ENCODE measurements at places on chromosomes 7 and 10.

DNA sequence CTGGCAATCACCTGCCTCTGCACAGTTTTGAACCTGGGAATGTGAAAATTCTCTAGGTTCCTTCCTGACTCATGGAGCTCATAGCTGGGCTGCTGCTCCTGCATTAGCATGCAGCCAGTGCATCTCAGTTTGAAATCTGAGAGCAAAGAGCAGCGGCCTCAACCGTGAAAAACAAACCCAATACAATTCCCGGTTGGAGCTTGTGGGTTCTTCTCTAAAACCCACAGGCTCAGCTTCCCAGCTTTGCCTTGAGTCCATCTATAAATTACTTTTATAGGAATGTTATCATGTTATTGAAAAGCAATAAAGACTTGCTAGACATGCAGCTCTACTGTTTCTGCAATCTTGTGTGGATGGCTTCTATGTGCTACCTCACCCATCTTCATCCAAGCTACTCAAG, 191.7 kb downstream of the CXCL12 start:
- DNase-seq: no peak

DNA sequence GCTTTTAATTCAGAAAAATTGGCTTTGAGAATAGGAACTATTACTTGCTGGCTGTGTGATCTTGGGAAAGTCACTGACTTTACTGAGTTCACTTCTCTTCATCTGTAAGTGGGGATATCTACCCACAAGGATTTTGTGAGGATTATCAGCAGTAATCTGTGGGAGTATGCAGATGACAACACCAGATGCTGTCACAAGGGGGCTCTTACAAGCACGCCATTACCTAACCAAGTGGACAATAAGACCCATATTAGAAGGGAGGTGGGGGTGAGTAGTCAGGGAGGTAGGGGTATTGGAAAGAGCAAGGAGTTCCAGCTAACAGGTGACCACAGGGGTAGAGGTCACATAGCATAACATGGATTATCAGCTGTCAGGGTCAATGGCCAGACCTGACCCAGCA, 569.4 kb downstream of the SUGCT start:
- no peak for DNase-seq

DNA sequence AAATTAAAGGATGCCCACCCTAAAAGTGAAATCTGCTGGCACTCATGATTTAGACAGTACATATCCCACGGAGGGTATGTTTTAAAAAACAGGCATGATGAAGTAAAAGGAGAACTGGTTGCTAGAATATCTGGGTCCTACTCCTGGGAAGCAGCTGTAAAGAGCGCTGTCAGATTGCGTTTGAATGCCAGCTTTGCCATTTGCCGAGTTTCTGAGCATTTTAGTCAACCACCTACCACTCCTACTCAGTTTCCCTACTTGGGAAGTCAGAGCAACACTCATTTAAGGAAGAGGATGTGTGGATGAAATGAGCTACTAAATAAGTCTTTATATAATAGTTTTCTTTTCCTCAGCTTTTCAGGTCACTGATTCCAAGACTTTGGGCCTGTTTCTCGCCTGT, 1.1 kb upstream of the UMAD1 start:
- no peak for DNase-seq

- DNase-seq: no peak
These were observed 42.6 kb upstream of the RAPGEF5 start for GRCh38 chr7:22399546-22399945.

DNA sequence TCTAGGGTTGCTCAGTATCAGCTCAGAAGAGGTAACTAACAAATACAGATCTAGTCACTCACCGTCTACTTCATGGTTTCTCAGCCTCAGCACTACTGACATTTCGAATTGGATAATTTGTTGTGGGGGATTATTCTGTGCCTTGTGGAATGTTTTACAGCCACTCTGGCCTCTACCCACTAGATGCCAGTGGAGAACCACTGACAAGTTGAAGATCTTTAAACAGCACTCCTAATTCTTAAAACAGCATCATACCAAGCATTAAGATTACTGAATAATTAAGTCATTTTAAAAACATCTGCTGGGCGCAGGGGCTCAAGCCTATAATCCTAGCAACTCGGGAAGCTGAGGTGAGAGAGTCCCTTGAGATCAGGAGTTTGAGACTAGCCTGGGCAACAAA, 82.6 kb downstream of the UPF2 start:
- DNase-seq: no peak

GRCh38 chr7:47801423-47801822, 146.8 kb downstream of the PKD1L1 start:
- no peak for DNase-seq

GRCh38 chr7:28479507-28479947, 67.2 kb downstream of the CREB5 start:
- no peak for DNase-seq

- no peak for DNase-seq
These were observed 500.9 kb upstream of the ZMIZ1 start for GRCh38 chr10:78567680-78568455.

DNA sequence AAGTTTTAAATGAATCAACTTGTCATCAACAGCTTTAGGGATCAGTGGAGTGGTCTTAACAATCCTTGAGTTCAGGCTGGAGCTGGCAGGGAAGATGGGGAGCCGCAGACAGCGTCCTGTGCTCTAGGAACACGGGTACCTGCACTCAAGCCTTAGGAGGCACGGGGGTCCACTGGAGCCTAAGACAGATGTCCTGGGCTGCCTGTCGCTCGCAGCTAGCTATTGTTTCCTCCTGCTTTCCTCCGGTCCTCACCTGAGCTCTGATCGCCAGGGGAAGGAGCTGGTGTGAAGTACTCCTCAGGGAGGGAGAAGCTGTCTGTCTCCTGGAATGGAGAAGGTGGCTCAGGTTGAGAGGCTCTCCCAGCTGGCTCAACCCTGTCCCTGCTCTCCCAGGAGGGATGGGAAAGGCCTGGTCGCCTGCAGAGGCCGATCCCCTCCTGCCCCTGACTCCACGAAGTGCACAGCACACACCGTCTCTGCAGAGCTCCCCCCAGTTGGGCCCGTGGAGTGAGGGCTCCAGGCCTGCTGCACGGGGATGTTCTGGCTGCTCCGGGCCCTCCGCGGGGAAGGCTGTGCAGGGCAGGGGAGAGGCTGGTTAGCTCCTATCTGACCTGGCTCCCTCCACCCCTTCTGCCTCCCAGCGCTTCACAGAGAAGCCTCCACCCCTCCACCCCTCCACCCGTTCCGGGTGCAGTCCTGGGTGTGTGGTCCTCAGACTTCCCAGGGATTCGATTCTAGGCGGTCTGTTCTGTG, 14.5 kb upstream of the PYROXD2 start:
- DNase-seq: no peak

- peak; percentile 36 for DNase-seq
These were observed 33.3 kb upstream of the NMT2 start for GRCh38 chr10:15201589-15202300.

DNA sequence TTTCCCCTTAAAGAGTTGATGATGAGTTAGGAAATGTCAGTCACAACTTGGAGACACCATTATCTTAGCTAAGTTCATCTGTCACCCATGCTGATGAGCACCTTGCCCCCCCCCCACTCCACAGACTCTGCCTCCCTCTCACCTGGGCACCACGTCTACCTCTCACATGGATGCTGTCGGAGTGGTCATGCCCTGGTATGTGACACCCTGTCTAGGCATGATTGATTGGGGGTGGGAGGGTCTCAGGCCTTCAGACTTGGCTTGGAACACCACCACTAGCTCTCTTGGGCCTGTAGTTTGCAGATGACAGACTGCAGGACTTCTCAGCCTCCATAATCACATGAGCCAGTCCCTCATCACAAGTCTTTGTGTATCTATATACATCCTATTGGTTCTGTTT, 78.0 kb downstream of the WDR37 start:
- DNase-seq: no peak

DNA sequence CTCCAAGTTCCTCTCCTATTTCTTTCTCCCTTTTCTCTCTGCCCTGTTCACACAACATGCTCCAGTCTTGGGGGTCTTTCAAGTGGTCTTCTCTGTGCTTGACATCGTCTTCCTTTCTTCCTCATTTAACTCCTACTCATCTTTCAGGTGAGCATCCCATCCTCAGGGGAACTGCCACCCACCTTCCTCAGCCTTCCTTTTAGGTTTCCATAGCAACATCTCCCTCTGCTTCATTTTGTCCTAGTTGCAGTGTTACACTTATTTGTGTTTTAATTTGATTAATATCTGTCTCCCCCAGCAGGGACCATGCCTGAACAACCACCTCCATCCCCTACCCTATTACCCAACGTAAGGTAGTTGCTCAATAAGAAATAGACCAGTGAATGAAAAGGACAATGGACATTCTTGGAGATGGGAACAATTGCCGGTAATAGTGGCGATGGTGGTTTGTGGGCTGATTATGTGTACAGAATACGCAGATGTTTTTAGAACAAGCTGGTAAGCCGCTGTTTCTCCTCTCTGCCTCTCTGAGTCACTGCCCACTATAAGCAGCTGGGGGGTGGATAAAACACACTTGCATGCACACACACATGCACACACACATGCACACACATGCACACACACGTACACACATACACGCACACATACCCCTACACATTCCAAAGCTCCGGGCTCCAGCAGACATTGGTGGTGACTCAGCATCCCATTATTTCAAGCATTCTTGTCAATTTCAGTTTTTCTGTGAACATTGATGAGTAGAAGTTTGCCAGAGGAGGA, 251.6 kb downstream of the GATA3 start:
- no peak for DNase-seq

GRCh38 chr7:92835851-92836488, 403 bp downstream of the CDK6 start:
- peak; percentile 23 for DNase-seq

DNA sequence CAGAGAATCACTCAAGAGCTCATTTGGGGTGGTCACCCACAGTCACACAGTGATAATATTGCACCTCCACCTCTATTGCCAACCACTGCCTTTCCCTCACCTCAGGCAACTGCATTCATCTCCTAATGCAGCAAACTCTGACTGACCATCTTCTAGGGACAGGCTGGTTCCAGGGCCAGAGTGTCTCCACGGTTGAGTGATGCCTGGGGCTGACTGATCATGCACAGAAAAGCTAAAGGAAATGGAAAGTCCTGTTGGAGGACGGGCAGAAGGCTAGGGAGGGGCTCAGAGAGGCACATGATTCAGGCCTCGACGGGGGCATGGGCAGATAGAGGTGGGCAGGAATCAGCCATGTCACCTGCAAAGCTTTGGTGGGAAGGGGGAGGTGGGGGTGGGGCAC, 127.1 kb upstream of the TNS3 start:
- no peak for DNase-seq

DNA sequence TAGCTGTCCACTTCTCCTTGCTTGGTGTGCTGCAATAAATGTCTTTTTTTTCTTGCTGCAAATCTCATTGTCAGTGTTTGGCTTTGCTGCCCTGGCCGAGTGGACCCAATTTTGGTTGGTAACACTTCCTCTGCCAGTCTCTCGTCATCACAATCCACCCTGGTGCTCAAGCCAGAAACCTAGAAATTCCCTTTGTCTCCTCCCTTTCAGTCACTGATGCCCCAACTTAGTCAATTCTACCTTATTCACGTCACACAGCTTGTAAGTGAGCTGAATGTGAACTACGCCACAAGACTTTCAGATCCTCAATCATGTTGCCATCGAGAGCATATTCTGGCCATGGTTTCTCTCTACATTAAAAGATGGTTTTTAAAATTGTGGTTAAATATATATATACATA, 13.0 kb upstream of the FRA10AC1 start:
- no peak for DNase-seq

- peak; percentile 44 for DNase-seq
These were observed 32.4 kb upstream of the CCDC7 start for GRCh38 chr10:32413513-32413912.

GRCh38 chr7:33789871-33790630, 115.3 kb upstream of the BMPER start:
- DNase-seq: no peak

- no peak for DNase-seq
These were observed 76.5 kb downstream of the JAZF1 start for GRCh38 chr7:28104041-28104541.

GRCh38 chr7:134554417-134554966, 5.6 kb downstream of the AKR1B15 start:
- no peak for DNase-seq

GRCh38 chr10:5549462-5550249, 24.9 kb downstream of the CALML3 start:
- DNase-seq: no peak

DNA sequence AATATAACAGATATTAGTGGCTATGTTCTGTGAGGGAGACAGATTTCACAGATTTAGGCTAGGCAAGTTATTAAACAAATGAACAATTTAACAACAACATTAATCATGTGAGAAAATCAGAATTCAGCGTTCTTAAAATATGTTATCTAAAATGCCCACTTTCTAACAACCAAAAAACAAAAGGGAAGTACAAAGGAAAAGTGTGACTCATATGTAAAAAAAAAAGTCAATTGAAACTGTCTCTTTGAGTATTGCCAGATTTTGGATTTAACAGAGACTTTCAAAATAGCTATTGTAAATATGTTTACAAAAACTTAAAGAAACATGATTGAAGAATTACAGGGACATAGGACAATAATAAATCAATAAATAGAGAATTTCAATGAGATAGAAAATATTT, 34.8 kb upstream of the ARHGAP22 start:
- no peak for DNase-seq

GRCh38 chr7:52410032-52410431, 625.4 kb upstream of the POM121L12 start:
- DNase-seq: no peak

GRCh38 chr7:25246306-25246705, 18.0 kb upstream of the NPVF start:
- no peak for DNase-seq

GRCh38 chr10:120632047-120632446, 175.0 kb downstream of the PLPP4 start:
- no peak for DNase-seq

- DNase-seq: no peak
These were observed 232.2 kb upstream of the TEX47 start for GRCh38 chr7:89027781-89028180.

DNA sequence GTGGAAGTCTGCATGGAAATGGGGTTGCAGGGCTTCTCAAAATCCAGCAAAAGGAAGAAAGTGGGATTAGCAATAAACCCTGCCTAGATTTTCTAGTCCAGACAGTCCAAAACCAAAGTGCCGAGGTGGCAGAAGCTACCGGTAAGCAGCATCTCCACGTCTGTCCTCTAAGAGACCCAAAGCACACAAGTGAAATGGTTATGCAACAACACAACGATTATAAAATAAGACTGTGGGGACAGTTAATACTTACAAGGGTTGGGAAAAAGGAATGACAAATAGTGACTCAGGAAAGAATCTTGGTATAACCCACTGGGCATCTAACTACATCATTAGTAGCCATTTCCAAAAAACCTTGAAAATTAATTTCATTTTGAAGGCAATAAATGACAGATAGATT, 24.7 kb downstream of the CREB3L2 start:
- DNase-seq: no peak

- DNase-seq: peak; percentile 54
These were observed 1.0 kb upstream of the AVPI1 start for GRCh38 chr10:97687785-97688781.

DNA sequence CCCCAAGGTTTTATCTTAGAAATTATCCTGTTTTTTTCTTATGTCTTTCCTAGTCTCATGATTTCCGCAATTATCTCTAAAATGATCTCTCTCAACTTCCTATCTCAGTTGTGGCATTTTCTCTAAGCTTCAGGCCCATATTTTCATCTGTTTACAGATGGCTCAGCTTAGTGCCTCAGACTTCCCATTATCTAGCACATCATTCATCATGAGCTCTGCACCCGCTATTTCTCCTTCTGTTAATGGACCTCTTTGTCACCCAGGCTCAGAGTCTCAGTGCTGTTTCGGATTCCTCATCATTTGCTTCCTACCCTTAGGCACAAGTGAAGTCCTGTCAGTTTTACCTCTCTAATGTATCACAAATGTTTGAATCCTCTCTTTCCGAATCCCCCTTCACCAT, 84.1 kb downstream of the BMPR1A start:
- no peak for DNase-seq
